ENCODE measurements at places on chromosomes 13 and 19.

DNA sequence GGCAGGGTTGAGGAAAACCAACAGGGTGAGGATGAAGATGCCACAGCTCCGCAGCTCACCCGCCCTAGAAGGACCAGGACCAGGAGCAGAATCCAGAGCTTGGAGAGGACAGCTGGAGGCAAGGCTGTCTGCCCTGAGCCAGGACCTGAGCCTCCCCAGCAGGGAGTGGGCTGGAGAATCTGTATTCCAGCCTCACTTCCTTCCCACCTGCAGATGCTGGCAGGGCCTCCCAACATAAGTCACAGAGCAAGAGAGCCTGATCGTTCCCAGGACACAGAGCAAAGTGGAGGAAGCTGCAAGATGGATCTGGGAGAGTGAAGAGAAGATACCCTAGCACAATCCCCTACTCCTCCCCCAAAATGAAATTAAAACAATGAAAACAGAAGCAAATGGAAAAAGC lies 61.7 kb upstream of the WASF3 start:
- DNase-seq, result no peak

DNA sequence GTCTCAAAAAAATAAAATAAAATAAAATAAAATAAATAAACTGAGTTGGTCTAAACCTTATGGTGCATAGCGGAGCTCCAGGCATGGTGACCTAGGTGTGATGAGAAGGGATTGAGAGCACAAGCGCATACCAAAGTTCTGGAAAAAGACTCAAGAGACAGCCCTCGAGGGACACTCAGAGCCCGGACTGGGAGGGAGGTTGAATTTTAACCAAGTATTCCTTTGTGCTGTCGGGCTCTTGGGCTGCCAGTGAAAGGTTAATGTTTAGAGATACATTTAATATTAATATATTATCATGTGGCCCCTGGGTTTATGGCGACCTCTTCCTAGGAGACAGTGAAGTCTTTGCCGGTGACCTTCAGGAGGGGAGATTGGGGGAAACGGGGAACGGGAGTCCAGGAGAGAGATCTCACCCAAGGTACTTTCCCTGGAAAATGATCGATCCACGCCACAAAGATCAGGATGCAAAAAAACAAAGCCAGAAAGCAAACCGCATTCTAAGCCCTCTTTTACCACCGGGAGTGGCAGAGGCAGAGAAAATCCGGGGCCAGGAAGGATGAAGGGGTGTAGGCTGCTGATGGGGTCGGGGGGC lies 1.6 kb downstream of the FUT6 start:
- no peak for DNase-seq

- DNase-seq, result no peak
Measured at GRCh38 chr13:27024776-27025492, 146.7 kb downstream of the USP12 start.

GRCh38 chr13:57716295-57716694 lies 84.8 kb downstream of the PCDH17 start:
- no peak for DNase-seq

DNA sequence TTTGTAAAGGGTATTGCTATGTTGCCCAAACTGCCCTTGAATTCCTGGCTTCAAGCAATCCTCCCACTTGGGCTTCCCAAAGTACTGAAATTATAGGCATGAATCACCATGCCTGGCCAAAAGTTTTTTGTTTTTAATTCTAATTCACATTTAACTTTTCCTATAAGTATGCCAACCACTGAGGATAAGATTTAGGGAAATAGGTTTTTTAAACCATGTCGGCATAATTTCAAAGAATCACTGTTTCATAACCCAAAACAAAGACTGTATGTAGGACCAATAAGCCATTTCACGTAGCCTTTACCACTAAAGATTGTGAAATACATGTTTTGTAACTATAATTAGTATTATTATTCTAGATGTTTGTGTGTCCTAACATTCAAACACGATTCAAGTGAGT lies 8.2 kb downstream of the ZDHHC20 start:
- DNase-seq, result no peak

GRCh38 chr19:3505598-3506383 lies at the start of gene FZR1:
FZR1 (plus strand) TSS chr19:3506311; CDS start chr19:3522990, 16,679 bp downstream.
- DNase-seq, result peak; percentile 97

DNA sequence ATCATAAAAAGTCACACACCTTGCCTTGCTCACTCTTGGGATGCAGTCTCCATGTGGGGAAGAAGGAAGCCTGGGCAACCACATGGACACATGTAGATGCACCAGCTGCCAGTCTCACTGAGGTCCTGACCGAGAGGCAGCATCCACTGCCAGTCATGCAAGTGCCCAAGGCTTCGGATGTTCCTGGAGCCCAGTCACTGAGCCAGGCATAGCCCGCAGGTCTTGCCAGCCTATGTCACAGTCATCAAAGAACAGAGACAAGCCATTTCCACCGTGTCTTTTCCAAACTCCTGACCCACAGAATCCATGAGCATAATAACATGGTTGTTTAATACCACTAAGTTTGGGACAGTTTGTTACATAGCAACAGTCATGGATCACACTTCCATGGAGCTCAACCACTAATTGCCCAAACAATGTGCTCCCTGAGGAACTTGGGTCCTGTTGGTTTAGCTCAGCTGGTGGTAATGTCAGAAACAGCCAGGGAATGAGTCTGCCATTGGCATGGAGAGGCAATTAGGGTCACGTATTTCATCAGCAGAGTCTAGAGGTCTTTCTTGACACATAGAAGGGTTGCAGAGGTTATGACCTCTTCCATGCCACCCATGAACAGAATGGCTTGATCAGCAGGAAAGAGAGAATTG lies 21.5 kb downstream of the STARD13 start:
- no peak for DNase-seq

DNA sequence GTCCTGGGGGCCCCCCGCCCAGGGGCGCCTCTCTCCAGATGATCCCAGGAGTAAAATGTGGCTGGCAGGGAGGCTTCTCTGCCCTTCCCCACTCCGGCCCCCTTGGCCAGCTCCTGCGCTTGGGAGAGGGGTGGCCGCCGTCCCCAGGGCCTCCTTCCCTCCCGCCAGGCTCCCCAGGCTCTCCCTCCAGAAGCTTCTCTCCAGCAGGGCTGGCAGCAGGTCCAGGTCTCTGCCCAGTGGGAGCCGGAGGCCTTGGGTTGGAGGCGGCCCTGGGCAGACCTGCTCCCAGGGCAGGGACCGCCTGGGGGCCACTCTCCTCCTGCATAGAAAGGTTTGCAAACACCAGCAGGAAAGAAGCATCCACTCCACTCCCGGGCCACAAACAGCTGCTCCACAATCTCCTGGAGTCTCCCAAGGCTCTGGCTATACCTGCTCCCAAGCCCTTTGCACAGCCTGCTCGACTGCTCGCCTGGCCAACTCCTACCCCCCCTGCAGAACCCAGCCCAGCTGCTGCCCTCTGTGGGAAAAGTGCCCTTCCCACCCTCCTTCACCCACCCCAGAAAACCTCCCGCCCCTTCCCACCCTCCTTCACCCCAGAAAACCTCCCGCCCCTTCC lies 26.0 kb downstream of the SBNO2 start:
- no peak for DNase-seq

- no peak for DNase-seq
Measured at GRCh38 chr13:103200118-103200885, 134.1 kb upstream of the SLC10A2 start.

GRCh38 chr19:35613574-35613973 lies 1.0 kb downstream of the HAUS5 start:
- no peak for DNase-seq

- no peak for DNase-seq
Measured at GRCh38 chr13:55440465-55441085, 1700.1 kb upstream of the PRR20A start.

DNA sequence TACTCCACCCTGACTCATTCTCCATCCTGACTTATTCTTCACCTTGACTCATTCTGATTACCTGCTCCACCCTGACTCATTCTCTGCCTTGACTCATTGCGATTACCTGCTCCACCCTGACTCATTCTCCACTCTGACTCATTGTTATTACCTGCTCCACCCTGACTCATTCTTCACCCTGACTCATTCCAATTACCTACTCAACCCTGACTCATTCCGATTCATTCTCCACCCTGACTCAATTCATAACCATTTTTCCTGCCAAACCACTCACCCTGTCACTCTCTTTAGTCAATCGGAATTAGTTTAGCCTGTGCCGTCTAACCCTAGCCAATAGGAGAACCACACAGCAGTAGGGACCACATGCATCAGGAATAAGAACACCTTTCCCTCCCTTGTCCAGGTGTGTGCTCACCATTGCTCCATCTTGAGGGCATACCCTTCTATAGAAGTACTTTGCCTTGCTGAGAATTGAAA lies 1227.4 kb upstream of the PCDH20 start:
- DNase-seq, result no peak

GRCh38 chr13:37869506-37869755 lies 141 bp downstream of the TRPC4 start:
- no peak for DNase-seq

- DNase-seq, result no peak
Measured at GRCh38 chr13:74335370-74335769, 201.2 kb upstream of the KLF12 start.

- DNase-seq, result peak; percentile 47
Measured at GRCh38 chr19:46442808-46443450, 14.2 kb upstream of the PNMA8C start.

DNA sequence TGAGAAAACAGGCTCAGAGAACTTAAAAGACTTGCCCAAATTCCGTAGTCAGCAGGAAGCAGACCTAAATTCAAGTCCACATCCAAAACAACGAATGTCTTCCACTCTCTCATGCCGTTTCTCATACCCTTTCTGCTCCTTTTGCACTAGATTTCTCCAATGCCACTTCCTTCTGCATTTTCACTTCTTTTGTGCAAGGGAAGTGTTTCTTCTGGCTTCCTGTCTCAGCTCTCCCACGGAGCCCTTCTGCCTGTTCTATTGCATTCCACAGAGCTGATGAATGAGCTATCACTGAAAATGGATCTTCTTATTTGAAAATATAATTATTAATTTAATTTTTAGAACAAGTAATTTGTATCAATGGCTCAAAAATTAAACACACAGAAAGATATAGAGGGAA lies 56.1 kb upstream of the STK24 start:
- no peak for DNase-seq

DNA sequence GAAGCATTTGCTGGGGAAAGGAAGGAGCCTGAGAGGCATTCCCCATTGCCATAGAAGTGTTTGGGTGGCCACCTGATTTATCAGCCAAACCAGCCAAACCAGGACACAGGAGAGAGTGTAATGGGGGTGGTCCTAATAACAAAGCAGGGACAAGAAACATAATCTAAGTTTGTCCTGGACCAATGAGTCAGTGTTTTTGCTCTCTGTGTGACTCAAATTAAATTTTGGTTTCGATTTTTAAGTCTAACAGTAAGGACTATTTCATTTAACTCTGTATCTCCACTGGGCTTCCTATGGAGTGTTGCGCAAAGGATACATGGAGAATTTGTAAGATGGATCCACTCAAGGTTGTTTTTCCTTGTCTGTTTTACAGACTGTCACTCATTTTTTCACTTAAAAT lies 19.5 kb upstream of the TRPC4 start:
- no peak for DNase-seq

All from fibroblast of skin of left biceps (primary cell).